Mucosa of gallbladder (tissue), 1 donor: ENCODE measurements at places on chromosomes 1 and 21.

DNA sequence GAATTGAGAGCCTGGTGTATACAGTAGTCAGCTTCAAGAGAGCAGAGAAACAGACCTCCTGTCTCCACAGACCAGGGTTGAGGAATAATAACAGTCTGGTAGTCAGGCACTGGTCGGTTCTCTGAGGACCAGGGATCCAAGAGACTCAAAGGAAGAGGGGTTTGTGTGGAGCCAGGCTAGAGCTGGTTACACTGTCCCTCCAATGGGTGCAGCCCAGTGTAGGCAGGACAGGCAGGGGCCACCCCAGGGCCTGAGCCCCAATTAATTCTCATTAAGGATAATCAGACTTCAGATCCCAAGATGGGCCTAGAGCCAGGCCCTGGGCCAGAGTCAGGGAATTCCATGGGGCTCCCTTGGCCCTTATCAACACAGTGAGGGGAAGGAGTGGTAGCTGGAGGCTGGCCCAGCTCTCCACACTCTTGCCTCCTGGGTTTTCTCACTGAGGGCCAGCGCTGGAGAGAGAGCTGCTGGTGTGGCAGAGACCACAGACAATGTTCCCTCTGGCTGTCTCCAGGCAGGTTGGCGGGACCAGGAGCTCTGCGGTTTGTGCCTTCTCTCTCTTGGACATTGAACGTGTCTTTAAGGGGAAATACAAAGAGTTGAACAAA lies 9.1 kb downstream of the SEMA4A start:
- DNase-seq, result no peak

GRCh38 chr1:149885339-149886120 lies 13.8 kb upstream of the BOLA1 start:
- peak; percentile 89 for DNase-seq

- no peak for DNase-seq
These were observed 10.4 kb downstream of the COL18A1 start for GRCh38 chr21:45415188-45415942.

DNA sequence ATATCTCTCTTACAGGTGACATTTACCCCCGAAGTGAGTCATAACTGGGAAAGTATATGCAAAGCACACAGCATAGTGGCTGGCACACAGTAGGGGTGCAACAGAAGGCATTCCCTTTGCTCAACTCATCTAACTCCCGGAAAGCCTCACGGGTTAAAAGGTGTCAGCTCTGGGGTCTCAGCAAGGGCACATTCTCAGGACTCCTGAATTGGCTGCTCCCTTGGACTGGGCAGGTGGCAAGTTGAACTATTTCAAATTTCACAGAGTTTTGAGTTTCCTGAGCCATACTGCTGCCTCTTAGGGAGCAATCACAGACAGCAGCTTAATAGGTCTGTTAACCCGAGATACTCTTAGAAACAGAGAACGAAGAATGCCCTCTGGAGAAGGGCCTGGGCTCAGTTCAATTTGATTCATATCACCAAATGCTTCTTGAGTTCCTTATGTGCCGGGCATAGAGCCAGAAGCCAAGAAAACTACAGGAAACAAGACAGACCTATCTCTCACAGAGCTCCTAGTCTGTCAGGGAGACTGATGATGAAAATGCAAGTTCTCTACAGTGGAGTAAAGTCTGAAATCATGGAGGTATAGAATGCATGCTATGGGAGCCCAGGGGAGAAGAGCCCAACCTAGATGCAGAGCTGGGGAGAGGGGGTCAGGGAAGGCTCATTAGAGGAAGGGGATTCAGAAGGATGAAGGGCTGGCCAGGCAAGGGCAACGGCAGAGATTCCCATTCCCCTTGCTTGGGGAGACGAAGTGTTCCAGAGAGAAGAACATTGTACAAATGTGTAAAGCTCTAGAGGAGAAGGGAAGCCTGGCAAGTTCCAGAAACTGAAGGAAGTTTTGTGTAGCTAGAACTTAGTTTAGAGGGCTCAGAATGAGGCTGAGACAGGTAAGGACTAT lies 143.9 kb upstream of the HMGB4 start:
- DNase-seq, result no peak

GRCh38 chr1:26921126-26921539 lies 410 bp upstream of the NUDC start:
- no peak for DNase-seq

GRCh38 chr1:41659903-41660302 lies 175.4 kb upstream of the EDN2 start:
- no peak for DNase-seq

GRCh38 chr1:215458562-215458961 lies 108.5 kb upstream of the KCTD3 start:
- no peak for DNase-seq

- peak; percentile 73 for DNase-seq
These were observed 25.2 kb downstream of the FHAD1 start for GRCh38 chr1:15272009-15272781.

DNA sequence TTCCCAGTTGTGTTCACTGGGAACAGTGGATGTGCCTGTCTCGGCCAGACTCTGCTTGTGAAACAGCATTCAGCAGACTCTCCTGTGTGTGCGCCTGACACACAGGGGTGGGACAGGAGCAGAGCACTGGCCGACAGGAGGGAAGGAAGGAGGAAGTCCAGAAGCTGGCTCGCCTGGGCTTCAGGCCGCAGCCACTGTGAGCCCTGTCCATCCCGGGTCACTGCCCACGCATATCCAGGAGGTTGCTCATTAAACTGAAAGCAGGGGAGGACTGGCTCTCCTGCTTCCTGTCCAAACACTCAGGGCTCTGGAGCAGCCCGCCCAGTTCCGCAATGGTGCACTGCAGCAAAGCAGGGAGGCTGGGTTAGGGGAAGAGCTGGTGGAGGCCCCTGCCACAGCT lies 218.7 kb upstream of the VAMP3 start:
- peak; percentile 39 for DNase-seq

GRCh38 chr1:186289943-186290545 lies 85.0 kb downstream of the TPR start:
- DNase-seq, result no peak

DNA sequence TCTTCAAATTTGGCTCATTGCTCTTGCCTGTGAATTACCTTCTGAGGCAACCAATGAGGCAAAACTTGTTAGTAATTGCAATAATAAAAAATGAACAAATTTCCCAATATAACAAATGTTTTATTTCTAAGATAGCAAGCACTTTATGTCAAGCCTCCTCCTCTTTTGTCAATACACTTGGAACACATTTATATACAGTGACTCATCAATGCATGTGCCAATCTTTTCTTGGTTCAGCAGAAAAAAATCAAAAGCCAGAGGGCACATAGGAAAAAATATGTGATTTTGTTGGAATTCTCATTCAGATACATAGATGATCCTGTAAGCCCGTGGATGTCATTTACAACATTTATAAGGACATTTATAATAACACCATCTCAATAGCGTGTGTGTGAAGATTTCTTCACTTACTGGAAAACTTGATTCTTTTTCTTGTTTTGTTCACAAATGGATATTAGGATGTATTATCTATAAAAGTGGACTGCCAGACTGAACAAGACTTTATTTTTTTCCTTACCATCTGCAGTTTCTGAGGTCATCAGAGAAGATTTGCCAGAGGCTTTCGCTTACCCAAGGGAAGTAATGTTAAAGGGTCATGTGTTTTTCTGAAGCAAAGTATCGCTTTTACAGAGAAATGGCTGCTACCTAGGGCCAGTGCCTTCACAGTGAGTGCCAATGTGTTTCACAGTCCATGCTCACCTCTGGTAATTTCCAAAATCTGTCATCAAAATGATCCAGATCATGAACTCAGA lies 645.7 kb upstream of the PTBP2 start:
- no peak for DNase-seq

GRCh38 chr1:30518186-30518585 lies 205.2 kb downstream of the MATN1 start:
- no peak for DNase-seq

DNA sequence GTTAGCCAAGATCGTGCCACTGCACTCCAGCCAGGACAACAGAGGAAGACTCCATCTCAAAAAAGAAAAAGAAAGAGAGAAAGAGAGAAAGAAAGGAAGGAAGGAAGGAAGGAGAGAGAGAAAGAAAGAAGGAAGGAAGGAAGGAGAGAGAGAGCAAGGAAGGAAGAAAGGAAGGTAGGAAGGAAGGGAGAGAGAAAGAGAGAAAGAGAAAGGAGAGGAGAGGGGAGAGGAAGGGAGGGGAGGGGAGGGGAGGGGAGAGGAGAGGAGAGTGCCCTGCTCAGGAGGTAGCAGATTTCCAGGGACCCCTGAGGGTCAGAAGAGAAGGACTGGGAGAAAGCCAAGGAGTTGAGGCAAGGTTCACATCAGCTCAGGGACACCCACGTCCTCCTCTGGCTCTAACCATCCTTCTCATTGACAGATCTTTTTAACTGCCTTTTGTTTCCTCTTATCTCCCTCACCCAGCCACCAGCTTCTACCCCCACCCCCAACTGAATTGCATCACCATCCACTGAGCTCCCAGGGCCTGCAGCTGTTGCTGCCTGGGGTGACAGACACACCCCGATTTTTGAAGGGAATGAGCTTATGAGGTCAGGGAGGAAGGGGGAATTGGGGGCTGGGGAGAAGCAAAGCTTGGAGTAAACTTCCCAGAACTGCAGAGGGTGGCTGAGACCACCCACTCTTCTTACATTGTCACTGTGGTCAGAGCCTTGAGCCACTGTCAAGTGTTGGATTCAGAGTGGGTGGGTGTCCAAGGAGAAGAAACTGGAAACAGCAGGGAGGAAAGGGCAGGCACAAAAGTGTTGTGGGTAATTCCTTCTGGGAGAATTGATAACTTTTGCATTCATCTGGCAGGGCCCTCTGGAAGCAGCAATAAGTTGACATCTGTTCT lies 91.6 kb downstream of the GLUL start:
- DNase-seq, result peak; percentile 57

- no peak for DNase-seq
These were observed 207.5 kb downstream of the KCNK2 start for GRCh38 chr1:215290018-215290417.

DNA sequence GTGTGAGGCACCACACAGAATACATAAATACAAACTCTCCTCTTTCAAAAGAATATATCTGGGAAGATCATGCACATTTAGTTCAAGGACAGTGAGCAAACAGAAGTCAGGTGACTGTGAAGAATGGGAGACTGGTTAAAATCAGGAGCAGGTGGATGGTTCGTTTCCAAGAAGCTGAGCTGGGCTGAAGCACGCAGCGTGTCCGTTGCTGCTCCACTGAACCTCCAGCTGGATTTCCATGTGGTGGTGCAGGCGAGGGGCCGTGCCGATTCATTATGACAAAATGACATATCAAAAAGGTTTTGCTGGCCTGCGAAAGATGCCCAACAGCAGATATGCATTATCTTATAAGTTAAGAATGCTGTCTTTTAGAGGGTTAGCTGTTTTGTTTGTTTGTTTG lies 66.0 kb downstream of the OLIG1 start:
- DNase-seq, result no peak

GRCh38 chr1:185337246-185337645 lies 20.2 kb upstream of the IVNS1ABP start:
- no peak for DNase-seq

DNA sequence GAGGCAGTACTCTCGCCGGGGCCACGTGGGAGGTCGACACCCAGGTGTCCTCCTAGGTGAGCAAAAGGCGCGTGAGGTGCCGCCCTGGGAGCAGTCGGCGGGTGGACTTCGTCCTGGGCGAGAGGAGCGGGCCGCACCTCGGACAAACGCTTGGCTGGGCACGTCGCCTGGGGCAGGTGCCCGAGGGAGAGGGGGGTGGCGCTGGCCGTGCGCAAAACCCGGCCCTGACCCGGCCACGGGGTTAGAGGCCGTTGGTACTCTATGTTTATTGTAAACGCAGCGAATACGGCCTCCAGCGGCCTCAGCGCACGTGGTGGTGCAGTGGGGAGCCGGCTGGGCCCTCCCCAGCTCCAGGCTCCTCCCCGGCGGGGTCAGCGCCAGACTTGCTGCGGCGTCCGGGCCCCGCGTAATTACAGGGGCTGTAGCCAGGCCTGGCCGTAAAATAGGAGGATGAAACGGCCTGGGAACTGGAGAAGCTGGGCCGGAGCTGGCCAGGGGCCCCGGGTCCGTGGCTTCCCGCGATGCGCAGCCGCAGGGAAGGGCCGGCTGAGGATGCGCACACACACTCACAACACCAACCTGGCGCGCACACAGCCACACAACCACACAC lies 1.6 kb upstream of the EFNA1 start:
- peak; percentile 90 for DNase-seq
